ENCODE measurements at places on chromosomes 16 and 17.

DNA sequence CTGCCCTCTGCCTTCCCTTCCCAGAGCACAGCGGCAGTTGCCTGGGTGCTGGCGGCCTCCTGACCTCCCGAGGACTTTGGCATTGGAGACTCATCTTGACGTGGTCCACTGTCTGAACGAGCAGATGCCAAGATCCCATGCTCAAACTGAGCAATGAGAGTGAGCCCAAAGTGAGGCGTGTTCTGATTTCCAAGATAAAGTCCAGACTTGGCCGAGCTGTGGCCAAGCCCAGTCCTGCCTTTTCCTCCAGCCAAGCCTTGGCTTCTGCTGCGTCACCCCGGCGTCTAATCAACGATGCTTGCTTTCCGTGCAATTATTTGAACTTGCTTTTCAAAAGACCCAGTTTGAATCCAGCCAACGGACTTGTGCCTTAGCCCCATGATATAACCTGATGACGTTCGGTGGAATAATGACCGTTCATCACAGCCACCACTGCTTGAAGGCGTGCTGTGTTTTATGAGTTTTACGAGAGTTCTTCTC, 179.2 kb downstream of the IRF8 start:
- no peak for DNase-seq

- DNase-seq, result no peak
Observed at GRCh38 chr16:68728523-68728922, 8.6 kb upstream of the CDH1 start.

DNA sequence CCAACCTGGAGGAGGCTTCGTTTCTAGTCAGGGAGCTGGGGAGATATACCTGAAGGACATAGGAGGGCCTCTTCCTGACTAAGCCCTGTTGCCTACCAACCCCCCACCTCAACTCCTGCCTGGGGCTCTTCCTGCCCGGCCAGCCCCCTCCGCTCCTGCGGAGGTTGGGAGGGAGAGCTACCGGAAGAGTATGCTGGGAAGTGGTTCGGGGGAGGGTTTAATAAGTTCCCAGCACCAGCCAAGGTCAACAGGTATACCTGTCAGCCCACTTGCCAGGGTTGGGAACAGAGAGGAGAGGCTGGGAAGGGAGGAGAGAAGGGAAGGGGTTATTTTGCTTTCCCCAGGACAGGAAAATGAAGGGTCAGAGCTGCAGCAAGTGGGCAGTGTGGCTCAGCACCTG, 4.7 kb downstream of the PPP1R1B start:
- no peak for DNase-seq

- DNase-seq, result no peak
Observed at GRCh38 chr16:20621406-20621805, 45.2 kb upstream of the ACSM2B start.

All from right atrium auricular region (tissue), 2 donors.